ENCODE measurements at places on chromosomes 7 and 10. TPM values are rescaled to one million over a fixed set of nuclear protein-coding genes. Genes with fewer than 3 reads are reported as not detected.

Gene OR9A2
- not detected for total RNA-seq

DNA sequence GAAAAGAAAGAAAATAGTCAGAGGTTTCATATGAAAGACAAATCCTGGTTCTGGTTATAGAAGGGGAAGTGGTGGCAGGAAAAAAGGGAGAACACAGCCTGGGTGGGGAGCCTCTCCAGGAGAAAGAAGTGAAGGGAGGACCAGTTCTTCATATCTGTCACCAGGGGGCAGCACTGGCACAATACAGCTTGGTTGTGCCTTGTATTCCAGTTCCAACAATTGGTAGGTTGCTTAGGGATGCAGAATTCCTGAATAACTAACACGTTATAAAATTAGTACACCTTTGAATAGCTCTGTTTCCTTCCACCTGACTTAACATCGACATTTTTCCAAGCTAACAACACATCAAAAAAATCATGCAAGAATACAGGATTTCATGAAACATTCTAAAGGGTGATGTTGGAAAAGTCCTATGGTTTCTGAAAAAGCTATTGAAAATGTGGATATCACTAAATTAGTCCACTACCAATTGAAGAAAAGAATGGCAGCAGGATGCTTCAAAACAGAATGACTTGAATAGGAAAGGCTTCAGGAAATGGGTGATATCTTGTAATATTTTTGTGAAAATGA, 52.9 kb downstream of the CYP26A1 start:
- no peak for DNase-seq

- peak; percentile 42 for DNase-seq
Observed at GRCh38 chr7:121505021-121505420, 108.9 kb upstream of the FAM3C start.

Gene SFRP4
- not detected for total RNA-seq

DNA sequence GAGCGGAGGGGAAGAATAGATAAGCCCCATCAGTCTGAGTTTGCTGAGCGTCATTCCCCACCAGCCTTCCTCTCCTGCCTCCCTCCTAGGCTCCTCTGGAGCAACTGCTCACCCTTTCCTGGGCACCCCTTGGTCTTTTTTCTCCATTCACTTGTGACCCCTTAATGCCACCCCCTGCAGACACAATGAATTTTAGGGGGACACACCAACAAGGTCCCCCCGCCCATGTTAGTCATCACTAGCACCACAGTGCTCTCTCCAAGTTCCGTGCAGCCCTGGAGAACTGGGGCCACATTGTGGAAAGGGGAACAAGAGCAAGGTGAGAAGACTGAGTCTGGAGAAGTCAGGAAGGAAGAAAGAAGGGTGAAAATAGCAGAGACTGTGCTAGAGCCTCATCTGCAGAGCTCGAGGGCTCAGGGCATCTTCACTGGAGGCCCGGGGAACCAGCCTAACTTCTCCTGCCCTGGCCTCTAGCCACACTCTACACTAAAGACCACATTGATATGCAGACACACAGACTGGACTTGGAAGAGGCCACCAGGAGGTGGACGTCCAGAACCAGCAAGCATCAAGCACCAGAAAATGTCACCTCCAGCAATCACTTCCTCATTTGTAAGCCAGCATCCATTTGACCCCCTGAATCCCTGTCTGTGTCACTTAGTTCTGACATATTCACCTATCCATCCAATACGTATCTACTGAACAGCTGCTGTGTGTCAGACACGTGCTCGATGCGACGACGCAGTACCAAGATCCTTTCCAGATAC, 17.5 kb downstream of the RGR start:
- DNase-seq, result no peak

Gene LOXL4
- total RNA-seq, result 0.04 TPM

DNA sequence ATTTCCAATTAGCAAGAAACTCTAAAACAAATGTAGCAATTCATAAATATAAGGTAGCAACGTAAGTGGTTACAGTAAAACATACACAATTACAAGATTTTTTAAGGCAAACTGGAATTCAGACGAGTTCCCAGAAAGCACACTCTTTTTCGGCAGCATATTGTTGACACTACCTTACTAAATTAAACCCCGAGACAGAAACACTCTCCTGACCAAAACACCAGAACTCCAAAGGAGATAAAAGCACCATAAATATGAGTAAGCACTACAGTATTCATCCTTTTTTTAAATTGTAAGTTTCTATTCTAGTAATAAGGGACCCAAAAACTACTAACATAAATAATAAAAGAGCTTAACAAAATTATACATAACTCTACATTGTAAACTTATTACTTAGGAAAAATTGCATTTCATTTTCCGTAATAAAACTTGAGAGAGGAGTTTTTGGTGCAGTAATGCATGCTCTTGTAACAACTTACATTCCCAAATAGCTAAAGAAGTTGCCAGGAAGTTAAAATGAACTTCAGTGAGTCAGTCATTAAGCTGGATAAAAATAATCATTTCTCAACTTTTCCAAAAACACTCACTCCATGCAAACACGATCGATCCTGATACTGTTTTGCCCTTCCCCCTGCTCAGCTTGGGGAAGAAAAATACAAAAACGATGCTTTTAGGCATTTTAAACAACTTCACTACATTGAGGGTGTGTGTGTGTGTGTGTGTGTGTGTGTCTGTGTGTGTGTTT, 2.0 kb downstream of the PIP4K2A start:
- DNase-seq, result peak; percentile 7

DNA sequence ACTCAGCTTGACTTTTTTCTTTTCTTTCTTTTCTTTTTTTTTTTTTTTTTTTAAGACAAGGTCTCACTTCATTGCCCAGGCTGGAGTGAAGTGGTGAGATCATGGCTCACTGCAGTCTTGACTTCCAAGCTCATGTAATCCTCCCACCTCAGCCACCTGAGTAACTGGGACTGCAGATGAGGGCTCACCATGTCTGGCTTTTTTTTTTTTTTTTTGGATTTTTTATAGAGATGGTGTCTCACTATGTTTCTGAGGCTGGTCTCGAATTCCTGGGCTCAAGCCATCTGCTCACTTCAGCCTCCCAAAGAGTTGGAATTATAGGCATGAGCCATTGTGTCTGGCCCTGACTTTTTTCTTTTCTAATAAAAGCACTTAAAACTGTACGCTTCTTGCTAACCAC, 358.2 kb upstream of the IGFBP3 start:
- DNase-seq, result no peak

Gene CALCR
- total RNA-seq, result not detected

DNA sequence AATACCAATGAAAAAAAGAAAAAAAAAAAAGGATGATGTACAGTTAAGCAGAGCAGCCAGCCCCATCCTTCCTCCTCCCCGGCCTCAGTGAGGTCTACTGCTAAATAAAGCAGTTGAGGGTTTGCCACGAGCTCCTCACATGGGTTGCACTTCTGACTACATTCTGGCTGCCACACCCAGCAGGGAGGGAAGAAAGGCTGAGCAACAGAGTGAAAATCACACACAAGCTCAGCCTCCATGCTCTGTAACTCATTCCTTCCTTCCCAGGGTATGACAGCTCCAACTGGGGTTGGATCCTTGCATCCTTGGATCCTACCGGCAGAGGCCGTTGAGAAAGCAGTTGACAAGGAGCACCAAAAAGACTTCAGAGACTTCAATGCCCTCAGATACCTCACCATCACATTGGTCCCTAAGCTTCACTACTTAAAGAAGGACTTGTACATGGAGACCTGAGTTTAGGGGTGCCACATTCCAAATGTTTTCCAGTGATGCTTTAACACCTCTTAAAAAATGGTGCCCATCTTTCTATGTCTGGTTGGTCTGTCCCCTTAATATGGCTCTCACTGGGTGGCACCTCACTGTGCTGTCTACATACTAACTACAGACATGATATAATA, 52.9 kb upstream of the PIK3CG start:
- DNase-seq, result no peak

- no peak for DNase-seq
Observed at GRCh38 chr10:102341038-102341688, 54.3 kb upstream of the NFKB2 start.

- no peak for DNase-seq
Observed at GRCh38 chr10:14039968-14040668, 290.6 kb downstream of the FRMD4A start.

DNA sequence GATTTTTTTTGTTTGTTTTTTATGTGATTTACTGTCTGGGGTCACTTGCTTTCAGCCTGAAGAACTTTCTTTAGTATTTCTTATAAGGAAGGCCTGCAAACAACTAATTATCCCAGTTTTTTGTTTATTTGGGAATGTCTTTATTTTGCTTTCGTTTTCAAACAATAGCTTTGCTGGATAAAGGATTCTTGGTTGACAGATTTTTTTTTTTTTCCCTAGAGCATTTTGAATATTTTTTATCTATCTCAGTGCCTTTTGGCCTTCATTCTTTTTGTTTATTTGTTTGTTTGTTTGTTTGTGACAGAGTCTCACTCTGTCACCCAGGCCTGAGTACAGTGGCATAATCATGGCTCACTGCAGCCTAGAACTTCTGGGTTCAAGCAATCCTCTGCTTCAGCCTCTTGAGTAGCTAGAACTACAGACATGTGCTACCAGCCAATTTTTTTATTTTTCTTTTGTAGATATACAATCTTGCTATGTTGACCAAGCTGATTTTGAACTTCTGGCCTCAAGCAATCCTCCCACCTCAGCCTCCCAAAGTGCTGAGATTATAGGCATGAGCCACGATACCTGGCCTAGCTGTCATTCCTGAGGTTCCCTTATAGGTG, 46.3 kb upstream of the FZD9 start:
- DNase-seq, result no peak

- peak; percentile 32 for DNase-seq
Observed at GRCh38 chr10:66714741-66715140, 211.1 kb upstream of the LRRTM3 start.
